ENCODE measurements at places on chromosomes 6 and 20.

DNA sequence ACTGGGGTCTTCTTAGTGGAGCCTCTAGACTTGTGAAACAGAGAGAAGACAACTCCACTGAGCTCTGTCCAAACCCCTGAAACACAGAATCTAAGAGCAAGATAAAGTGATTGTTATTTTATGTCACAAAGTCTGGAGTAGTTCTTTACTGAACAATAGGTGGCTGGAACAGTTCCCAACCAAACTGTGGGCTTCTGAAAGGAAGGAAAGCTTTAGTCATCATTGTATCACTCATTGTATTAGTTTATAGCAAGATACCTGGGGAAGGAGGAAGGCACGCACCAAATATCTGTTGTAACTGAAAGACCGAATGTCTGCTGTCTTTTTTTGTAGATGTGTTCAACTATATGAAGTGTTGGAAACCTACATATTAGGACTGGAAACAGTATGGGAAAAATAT is 284.9 kb upstream of the TBX18 start:
- DNase-seq = no peak

- no peak for DNase-seq
Observed at GRCh38 chr6:99233219-99233618, 116.3 kb downstream of the FAXC start.

GRCh38 chr20:40073535-40074111 is 615.4 kb downstream of the MAFB start:
- no peak for DNase-seq

- no peak for DNase-seq
Observed at GRCh38 chr20:46160661-46161060, 42.5 kb downstream of the CD40 start.

DNA sequence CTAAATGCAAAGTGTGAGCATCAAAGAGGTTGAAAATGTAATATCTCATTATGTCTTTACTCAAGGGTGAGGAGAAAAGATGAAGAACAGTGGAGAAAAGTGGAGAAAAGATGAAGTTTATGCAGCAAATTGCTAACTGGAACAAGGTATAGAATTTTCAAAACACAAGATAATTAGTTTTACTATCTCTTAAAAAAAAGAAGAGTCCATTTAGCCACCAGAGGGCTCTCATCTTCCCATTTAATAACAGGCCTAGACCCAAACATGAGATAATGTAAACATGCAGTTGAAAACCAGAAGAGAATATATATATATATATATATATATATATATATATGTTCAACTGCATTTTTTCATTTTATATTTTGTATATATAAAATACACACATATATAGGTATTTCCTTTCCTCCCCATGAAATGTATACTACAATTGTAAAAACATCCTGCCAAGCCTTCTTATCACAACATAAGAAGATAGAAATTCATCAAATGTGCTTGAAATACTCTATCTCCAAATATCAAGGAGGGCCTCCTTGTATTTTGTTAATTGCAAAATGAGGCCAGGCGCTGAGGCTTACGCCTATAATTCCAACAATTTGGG is 78.4 kb downstream of the ADTRP start:
- peak; percentile 68 for DNase-seq

DNA sequence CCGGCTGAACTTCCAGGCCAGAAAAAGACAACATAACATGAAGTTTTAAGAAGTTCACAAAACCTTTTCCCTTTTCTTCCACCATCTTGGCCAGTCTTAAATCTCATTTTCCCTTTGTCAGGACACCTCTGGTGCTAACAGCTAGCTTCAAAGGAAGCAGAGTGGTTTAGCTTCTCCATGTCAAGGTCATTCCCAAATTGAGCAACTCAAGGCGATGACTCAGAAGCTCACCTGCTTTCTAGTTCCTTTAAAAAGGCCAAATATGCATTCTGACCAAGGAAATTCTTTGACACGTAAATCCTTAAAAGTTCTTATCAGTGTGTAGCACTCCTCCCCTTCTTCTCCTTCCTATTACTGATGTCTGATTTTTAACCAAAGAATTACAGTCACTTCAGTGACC is 69.6 kb upstream of the VGLL2 start:
- DNase-seq = no peak

- no peak for DNase-seq
Observed at GRCh38 chr6:154080461-154081189, 41.6 kb downstream of the OPRM1 start.

GRCh38 chr6:30487926-30488325 is 1.4 kb upstream of the HLA-E start:
- DNase-seq = no peak

DNA sequence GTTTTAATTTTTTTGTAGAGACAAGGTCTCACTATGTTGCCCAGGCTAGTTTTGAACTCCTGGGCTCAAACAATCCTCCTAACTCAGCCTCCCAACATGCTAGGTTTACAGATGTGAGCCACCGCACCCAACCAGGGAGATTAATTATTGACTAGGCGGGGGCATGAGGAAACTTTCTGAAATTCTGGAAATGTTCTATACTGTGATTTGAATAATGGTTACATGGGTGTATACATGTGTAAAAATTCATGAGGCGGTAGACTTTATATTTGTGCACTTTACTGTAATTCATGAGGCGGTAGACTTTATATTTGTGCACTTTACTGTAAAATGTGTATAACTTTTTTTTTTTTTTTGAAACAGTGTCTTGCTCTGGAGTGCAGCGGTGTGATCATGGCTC is 147.2 kb downstream of the GRM4 start:
- no peak for DNase-seq

DNA sequence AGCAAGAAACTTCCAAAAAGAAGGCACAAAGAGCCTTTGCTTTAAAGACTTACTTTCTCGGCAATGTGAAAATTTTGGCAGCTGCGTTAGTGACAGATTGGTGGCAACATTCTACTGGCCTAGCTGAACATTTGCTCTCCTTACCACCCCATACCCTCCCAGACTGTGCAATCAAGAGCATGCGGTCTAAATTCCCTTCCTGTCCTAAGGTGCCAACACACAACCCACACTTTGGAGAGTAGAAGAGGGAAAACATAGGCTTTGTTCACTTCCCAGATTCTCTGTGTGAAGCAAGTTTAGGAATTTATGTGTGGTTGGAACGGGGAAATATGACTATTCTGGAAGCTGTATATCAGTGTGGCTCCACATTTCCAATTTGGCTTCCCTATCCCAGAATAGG is 29.8 kb upstream of the NEDD9 start:
- no peak for DNase-seq

- DNase-seq = no peak
Observed at GRCh38 chr6:154548130-154548830, 37.8 kb upstream of the CNKSR3 start.

GRCh38 chr6:27293436-27294098 is 18.5 kb downstream of the POM121L2 start:
- no peak for DNase-seq

- no peak for DNase-seq
Observed at GRCh38 chr20:3981132-3981452, 34.3 kb downstream of the RNF24 start.

DNA sequence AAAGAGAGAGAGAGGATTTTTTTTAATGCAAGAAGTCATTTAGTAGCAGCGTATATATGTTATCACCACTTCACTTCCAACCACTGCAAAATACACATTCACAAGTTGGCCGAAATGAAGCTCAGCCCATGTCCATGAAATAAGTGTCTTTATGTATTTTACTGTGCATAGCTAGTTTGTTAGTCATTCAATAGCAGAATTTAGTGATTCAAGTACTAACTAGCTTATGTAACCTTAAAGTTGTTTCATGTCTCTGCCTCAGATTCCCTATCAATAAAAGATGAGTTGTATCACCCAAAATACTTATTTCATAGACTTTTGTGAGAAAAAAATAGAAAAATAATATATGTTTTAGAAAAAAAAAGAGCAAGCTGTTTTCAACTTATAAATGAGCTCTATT is 153.7 kb upstream of the PRDM1 start:
- DNase-seq = no peak

GRCh38 chr6:12548526-12548925 is 168.0 kb upstream of the PHACTR1 start:
- DNase-seq = no peak

DNA sequence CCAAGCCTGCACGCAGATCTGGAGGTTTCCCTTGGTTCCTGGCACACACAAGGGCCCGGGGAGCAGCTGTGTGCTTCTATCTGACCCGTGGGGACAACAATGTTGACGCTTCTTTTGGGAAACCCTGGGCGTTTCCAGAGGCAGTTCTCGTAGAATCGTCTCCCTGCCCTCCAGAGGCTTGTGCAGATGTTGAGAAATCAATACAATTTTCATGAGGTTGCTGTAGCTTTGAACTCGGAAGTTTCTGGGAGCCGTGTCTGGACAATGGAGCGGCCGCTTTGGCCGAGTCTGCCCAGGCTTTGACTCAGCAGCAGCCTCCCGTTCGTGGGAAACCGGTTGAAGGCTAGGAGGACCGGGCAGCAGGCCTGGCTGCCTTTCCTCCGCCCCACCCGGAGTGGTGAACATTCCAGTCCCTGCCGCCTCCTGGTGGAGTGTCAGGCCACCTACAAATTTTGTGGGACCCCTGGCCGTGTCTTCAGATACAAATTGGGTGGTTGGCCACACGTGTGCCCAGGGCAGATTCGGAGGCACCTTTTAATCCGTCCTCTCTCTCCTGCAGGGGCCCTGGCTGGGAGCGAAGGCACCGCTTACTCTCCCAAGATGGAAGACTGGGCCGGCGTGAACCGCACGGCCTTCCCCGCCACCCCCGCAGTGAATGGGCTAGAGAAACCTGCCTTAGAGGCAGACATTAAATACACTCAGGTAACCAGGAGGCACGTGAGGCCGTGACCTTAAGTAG is 2.7 kb downstream of the PAX1 start:
- DNase-seq = no peak

DNA sequence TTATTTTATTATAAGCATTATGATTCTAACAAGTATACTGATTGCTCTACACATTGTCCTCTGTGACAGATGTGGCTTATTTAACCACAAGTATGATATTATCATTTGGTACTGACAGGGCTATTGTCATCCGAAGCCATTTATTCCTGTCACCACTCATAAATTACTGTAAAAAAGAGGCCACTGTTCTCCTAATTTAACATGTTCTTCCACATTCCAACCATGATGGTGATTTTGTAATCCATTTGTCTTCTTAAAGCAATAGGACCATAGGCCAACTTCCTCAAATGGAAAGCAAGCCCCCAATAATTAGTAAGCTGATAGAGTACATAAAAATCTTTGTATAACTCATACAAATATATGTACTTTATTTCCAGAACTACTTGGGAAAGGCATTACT is 50.6 kb downstream of the FUT9 start:
- DNase-seq = no peak

DNA sequence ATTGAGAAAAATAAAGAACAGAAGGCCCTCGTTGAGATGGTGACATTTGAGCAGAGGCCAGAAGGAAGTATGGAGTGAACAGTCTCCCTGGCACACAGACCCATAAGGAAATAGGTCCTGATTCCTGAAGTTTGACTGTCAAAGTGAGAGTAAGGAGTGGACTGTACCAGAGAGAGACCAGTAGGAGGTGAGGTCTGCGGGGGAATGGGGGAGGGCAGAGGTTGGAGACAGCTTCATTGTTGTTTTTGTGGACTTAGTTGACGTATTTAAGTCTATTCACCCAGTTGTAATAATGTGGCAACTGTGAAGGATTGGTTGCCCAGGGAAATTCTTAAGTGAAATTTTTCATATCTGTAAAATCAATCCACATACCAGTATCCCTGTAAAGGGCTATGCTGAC is 110.7 kb downstream of the TFAP2B start:
- DNase-seq = no peak

- DNase-seq = no peak
Observed at GRCh38 chr20:37513779-37514359, 7.2 kb upstream of the NNAT start.

DNA sequence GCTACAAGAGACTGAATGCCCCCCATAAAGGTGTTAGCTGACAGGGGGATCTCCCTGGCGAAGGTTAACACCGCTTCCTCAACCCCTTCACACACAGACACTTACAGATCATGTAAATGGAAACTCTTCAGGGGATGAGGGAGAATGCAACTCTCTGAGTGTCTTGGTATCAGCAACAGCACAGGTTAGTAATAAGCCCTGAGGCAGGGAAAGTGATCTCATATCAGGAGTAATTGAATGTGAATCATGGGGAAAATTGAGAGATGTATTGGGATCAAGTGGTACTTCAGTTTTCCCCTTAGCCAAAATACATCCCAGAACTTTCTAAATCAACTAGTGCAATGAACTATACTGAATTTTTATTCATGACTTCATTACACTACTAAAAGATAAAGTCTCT is 23.8 kb downstream of the OR2J3 start:
- no peak for DNase-seq

GRCh38 chr6:121896363-121896762 is 460.9 kb downstream of the GJA1 start:
- DNase-seq = no peak

DNA sequence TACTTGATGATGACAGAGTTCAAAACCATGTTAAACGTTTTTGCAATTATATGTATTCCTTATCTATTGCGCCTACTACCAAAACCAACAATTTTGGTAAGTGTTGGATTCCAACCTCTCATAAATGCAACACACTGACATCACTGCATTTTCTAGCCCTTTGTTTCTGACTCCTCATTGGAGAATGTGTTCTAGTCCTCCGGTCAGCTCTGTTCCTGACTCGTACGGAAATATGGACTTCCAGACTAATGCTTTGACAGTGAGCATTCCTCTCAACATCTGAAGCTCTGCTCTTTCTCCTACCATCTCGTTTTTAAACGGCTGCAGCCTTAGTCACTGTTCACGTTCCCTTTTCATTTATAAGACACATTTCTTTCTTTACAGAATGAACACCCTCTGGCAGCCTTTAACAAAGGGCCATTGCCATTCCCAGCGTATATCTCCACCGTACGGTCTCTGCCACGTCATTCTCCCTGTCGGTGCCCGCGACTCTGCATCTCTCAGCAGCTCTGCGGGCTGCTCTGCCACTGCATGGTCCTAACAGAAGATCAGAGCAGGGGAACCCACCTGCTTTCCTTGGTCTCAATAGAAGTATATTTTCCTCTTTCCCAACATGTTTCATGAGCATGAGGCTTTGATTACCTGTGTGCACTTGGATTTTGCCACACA is 103.0 kb upstream of the SYNDIG1 start:
- DNase-seq = no peak

GRCh38 chr6:113607821-113608545 is 249.2 kb upstream of the MARCKS start:
- DNase-seq = no peak

DNA sequence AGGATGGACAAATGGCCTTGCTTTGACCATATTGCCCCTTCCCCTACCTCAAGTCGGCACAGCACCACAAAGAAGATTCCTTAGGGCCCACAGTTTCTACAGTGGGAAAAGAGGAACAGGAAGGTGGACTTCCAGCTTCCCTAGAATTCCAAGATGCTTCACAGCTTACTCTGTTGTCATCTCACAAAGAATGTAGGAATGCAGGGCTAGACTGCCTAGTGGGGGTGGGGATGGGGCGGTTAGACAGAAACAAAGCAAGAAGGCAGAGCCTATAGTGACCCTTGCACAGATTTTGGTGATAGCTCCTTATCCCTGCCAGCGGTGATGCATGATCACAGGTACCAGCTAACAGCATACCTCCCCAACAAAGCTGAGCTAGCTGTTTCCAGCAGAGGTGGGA is 607.6 kb upstream of the MAN1A1 start:
- DNase-seq = no peak

All from natural killer cell (primary cell).